Stimulated activated memory B cell treated with anti-CD40 and anti-IgM and Interleukin-4, amounts not matched to agents 10 μg/mL and 1 μg/mL and 100 μg/mL, for 72 hours (primary cell): ENCODE measurements at places on chromosomes 11 and 22.

- ATAC-seq = peak; percentile 26
These were observed 58.3 kb downstream of the MYH9 start for GRCh38 chr22:36329254-36330078.

DNA sequence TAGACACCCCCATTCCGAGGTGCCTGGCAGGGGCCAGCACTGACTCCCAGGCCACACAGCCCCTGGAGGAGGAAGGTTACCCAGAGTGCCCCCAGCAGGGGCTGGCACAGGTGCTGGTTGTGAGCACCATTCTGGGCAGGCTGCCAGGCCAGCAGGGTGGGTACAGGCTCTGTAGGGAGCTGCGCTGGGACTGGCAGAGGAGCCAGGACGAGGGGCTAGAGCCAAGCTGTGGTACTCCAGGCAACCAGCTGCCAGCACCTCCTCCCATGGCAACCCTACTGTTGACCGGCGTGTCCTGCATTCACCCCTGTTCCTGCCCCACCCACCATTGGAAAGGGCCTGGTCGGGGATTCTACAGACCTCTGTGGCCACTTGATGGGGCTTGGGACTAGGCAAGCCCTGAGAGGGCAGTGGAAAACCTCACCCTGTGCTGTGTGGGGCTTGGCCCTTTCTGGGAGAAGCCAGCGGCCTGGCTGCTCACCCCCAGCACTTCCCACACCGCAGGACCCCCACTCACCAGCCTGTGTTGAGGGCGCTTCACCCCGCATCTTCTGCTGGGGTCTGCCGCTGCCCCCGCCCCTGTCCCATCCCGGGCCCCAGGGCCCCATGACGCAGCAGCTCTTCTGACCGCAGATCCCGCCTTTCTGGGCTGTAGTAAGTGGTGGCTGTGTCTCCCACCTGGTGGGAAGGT, 1.9 kb downstream of the CLDN5 start:
- ATAC-seq = no peak

DNA sequence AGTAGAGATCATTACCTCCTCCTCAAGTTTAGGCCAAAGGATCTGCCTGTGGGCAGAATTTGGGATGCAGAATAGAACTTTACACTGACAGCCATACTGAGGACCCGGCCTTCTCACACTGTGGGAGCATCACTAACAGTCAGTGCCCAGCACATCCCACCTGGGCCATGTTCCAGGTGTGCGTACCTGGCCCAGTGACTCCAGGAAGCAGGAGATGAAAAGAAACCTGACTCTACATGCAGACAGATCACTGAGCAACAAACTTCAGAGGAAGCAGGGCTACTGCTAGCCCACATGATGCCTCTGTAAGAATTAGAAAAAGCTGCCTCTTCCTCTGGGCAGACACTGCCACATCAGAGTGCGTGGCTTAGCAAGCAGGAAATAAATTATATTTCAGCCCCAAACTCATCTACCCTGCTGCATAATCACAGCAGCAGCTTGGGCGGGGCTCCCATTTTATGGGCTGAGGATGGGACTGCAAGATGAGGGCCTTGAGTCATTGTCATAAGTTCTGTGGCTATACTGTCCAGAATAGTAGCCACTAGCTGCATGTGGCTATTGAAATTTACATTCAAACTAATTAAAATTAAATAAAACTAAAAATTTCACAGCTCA, 6.0 kb upstream of the LMO2 start:
- ATAC-seq = no peak

DNA sequence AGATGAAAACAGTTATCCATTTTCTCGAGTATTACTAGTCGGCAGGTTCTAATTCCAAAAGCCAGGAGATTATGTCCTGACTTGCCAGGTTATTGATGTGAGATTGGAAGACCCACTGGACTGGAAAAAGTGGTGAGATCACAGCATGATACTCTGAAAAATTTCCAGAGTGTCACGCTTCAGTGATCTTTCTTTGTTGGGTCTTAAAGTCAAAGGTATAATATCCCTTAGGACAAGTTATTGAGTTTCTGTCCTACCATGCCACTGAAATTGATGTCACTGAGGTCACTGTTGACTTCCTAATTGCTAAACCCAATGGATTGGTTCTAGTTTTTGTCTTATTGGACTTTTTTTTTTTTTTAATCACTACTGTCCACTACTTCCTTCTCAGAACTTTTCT, 104.5 kb upstream of the GRAMD1B start:
- no peak for ATAC-seq

- ATAC-seq = no peak
These were observed 43.3 kb downstream of the TNRC6B start for GRCh38 chr22:40221055-40221414.

- no peak for ATAC-seq
These were observed 1.0 kb downstream of the CCDC85B start for GRCh38 chr11:65891219-65892136.

DNA sequence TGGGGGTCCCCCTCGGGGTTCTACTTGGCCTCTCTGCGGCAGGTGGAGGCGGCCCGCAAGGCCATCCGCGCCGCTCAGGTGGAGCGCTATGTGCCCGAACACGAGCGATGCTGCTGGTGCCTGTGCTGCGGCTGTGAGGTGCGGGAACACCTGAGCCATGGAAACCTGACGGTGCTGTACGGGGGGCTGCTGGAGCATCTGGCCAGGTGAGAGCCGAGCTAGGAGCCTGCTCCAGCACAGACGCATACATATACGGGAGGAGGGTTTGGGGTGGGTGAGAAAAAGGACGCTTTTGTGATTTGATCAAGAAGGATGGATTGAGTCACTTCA, 415 bp downstream of the CENATAC start:
- no peak for ATAC-seq

GRCh38 chr11:10320736-10321465, 16.0 kb downstream of the ADM start:
- no peak for ATAC-seq

- no peak for ATAC-seq
These were observed 123.0 kb downstream of the WT1 start for GRCh38 chr11:32312206-32312817.

- ATAC-seq = no peak
These were observed 85.6 kb downstream of the KIRREL3 start for GRCh38 chr11:126914941-126915340.

DNA sequence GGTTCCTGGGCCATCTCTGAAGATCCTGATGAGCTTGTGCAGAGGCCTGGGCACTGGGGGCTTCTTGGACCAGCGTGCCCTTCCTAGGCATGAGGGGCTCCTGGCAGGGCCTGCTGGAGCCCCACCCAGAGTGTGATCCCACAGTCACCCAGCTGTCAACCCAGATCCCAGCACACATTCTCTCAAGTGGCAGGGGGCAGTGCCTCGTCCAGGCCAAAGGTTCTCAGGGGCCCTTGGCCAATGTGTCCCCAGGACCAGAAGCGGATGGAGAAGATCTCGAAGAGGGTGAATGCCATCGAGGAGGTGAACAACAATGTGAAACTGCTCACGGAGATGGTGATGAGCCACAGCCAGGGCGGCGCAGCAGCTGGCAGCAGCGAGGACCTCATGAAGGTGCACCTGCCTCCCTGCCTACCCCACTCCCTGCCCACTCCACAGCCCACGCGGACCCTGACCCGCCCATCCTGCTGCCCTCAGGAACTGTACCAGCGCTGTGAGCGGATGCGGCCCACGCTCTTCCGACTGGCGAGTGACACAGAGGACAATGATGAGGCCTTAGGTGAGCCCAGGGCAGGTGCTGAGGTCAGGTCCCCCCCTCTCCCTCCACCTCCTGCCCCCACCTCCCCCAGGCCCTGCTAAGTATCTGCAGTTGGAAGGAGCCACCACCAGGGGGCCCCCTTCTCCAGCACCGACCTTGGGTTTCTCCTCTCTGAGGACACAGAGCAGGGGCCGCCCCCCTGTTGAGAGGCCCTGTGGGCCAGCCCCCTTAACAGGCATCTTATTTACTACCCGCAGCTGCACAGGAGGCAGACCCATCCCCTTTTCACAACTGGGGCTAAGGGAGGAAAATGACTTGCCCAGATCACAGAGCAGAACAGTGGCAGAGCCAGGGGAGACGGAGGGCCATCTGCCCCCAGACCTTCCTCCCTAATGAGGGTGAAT, 14.7 kb downstream of the GGA1 start:
- ATAC-seq = peak; percentile 81

GRCh38 chr11:87600938-87601337, 563.2 kb downstream of the TMEM135 start:
- ATAC-seq = no peak

GRCh38 chr11:20011307-20011951, 148.8 kb downstream of the DBX1 start:
- no peak for ATAC-seq

- no peak for ATAC-seq
These were observed 34.0 kb downstream of the RAB6A start for GRCh38 chr11:73726825-73727224.

DNA sequence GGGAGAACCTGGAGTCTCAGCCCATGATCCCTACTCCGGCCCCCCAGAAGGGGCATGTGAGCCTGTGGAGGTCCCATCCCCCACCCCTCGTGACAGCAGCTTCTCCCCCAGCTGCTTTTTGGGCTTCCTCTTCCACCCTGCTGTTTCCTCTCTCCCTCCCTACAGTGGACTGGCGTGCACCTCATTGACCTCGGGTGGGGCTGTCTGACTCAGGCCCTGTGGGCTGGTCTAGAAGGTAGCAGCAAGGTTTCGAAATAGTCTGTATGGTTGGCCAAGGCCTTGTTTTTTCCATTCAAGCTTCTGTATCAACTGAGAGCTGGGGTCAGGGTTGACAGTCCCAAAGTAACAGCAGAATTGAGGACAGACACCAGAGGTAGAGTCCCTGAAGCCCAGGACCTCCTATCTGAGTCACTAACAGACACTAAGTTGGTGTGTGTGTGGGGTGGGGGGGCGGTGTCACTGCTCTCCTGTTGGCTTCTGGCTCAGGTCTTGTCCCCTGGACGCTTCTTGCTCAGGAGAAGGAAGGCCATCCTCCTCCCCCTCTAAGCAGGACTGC, 7.7 kb downstream of the SLC37A2 start:
- ATAC-seq = peak; percentile 92

GRCh38 chr22:19984201-19984753, 32.3 kb downstream of the ARVCF start:
- ATAC-seq = no peak

- no peak for ATAC-seq
These were observed 3.1 kb downstream of the SHANK2 start for GRCh38 chr11:71249301-71249700.

DNA sequence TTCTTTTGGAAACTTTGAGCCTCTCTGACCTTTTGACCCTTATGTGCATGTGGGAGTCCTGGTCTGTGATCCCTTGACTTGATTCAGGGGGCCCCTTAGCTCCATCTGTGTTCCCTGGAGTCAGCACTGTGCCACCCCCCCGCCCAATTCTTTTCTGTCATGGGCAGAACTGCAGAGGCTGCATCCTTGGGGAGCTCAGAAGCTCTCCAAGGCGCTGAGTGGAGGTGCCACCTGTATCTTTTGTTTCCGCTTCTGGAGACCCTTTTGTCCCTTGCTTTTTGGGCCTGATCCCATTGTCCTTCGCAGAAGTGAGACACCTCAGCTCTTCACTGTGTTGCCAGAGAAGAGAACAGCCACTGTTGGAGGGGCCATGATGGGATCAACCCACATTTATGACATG, 2.4 kb upstream of the PACS1 start:
- no peak for ATAC-seq

DNA sequence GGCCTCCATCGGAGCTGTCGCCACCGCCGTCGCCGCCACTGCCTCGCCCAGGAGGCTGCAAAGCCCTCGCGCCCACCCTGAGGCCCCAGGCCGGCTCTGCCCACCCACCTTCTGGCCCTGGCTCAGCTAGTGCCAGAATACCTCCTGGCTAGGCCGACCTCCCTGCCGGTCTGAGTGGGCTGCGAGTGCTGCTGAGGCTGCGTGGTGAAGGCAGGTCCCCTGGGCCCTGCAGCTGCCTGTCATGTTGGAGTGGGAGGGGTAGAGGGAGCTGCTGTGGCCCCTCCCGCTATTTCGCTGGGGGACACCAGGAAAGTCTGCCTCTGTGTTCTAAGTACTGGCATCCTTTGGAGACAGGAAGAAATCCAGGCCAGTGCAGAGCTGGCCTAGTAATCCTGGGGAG, 34.2 kb downstream of the LRRC10B start:
- ATAC-seq = no peak

GRCh38 chr11:7775689-7776088, 21.1 kb downstream of the OR5P2 start:
- no peak for ATAC-seq

DNA sequence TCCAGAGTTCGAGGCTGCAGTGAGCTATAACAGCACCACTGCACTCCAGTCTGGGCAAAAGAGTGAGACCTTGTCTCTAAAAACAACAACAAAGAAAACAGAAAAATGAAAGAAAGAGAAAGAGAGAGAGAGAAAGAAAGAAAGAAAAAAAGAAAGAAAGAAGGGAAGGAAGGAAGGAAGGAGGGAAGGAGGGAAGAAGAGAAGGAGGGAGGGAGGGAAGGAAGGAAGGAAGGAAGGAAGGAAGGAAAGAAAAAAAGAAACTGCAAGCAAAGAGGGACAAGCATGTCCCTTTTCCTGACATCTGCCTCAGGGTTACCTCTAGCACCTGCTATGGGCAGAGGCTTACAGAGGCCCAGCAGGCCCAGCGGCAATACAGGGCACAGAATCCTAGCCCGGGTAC, 475.0 kb downstream of the MIAT start:
- ATAC-seq = no peak

DNA sequence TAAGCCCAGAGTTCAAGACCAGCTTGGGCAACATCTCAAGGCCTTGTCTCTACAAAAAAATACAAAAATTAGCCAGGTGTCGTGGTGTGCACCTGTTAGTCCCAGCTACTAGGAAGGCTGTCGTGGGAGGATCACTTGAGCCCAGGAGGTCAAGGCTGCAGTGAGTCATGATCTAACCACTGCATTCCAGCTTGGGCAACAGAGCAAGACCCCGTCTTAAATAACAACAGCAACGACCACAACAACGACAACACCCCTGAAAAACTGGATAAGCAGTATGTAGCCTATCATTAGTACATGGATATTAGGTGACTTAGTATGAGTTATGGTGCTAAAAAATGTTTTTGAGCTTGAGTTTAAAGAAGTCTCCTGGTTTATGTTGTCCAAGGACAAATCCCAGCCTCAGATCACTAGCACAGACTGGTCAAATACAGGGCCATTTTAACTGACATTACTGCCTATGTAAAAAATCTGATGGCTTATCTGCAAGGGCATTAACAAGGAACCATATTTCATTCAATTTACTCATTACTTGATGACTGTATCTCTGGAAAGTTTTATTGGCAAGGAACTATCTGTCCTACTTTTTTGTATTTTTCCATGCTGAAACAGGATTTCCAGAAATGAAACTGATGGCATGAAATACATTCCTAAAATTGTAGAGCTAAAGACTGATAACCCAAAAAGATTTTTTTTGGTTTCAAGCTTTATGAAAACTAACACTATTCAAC, 23.4 kb downstream of the C2CD3 start:
- no peak for ATAC-seq
